Fibroblast of skin of abdomen (primary cell): ENCODE measurements at places on chromosomes 1 and 21.

GRCh38 chr1:114353262-114353661 is 157.7 kb downstream of the TRIM33 start:
- peak; percentile 87 for DNase-seq

DNA sequence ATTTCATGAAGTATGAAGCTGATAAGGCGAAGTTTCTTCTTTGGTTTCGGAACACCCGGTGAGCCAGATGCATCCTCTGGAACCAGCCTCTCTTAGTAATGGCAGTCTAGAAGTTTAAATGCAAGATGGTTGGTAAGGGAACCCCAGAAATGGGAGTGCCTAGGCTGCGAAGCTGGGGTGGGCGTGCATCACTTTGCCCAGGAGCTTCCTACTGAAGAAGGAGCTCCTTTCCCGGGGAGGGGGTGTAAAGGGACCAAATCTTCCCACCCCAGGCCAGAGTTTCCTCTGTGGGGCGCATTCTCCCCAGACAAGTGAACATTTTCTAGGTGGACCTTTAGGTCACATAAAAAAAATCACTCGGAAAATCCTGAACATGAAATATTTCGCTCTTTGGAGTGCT is 4.4 kb downstream of the TFF2 start:
- DNase-seq = no peak

GRCh38 chr1:33088119-33088906 is 7.4 kb downstream of the AZIN2 start:
- no peak for DNase-seq

- no peak for DNase-seq
Measured at GRCh38 chr1:66438501-66438900, 95.5 kb upstream of the SGIP1 start.

GRCh38 chr1:149978547-149979023 is 31.9 kb downstream of the OTUD7B start:
- DNase-seq = peak; percentile 18

DNA sequence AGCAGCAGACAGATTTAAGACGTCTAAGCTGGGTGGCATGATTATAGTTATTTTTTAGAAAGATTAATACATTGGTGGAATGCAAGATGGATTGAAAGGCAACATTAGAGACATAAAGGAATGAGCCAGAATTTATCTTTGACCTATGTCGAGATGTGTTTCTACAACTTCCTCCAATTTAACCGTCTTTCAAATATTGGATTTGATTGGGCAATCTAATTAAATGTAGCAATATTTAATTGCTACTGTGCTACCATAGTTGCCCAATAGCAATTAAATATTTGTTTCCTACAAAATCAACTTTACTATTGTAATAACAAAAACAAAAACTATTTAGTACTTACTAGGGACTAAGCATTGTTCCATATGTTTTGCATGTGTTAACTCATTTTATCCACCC is 30.4 kb upstream of the CYP4A22 start:
- DNase-seq = no peak

GRCh38 chr1:160797861-160798273 is 1.9 kb downstream of the LY9 start:
- DNase-seq = no peak

DNA sequence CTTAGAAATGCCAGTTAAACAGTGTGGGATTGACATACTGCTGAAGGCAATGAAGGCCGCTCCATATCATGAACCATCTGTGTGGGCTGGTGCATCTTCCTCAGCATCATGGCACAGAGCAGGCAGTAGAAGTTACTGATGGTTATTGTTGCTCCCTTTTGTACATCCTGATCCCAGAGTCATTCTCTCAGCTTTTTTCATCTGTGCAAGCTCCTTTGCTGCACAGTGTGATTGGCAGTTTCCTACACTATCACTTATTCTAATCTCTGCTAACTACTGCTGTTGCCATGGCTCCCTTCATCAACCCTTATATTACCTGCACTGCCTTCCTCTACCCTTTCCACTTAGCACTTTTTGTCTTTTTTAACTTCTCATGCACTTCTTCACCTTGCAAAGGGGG is 16.2 kb downstream of the RGS13 start:
- no peak for DNase-seq

- peak; percentile 81 for DNase-seq
Measured at GRCh38 chr21:37700641-37701202, 215.5 kb downstream of the KCNJ6 start.

GRCh38 chr1:29675481-29676263 is 439.4 kb downstream of the PTPRU start:
- no peak for DNase-seq

DNA sequence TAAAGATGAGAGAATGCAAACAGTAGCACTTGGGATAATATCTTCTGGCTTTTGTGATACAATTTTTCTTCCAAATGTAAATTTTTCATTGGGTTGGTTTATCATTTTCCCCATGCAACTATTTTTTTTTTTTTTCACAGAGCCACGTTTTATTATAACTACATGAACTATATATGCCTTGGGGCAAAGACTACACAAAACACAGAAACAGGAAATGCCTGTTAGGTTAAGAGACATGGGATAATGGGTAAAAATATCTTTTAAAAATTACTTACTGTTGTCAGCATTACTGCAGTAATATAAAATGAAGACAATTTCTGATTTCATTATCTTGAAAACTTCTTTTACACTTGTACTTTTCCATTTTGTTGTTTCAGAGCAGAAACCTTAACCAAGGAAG is 74.6 kb downstream of the DISP1 start:
- DNase-seq = no peak

DNA sequence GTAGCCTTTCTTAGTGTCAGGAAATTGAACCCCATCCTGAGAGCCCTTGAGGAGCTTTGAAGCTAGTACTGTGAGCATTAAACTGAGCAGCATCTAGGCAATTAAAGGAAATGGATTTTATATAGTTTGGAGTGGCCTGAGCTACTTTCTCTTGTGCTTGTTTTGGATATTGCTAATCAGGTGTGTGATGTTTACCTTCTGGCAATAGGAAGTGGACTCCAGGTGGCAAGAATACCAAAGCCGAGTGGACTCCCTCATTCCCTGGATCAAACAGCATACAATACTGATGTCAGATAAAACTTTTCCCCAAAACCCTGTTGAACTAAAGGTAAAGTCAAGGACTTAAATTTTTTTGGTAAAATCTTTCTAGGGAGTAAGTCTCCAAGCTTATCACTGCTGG is 79.4 kb downstream of the MACF1 start:
- DNase-seq = no peak

DNA sequence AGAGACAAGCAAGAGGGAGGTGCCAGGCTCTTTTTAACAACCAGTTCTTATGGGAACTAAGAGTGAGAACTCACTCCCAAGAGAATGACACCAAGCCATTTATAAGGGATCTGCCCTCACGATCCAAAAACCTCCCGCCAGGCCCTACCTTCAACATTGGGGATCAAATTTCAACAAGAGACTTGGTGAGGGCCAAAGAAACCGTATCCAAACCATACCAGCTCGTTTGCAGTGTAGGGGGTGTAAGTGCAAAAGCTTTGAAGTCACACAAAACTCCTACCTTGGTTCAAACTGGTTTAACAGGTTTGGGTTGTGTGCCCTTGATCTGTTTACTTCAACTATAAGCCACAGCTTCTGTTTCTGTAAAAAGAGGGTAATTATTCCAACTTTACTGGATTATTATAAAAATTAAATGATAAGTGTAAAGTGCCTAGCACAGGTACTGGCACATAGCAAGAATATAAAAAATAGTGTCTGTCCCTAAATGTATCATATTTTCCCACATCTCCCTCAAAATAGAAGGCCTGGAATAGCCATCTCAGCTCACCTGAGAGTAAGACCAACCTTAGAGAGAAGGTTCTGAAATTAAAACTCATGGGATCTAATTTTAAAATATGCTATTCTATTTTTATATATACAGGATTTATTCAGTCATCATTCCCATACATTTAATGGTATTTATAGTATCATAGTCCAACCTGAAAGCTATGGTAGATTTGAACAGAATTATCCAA is 7.0 kb upstream of the USP25 start:
- DNase-seq = no peak

DNA sequence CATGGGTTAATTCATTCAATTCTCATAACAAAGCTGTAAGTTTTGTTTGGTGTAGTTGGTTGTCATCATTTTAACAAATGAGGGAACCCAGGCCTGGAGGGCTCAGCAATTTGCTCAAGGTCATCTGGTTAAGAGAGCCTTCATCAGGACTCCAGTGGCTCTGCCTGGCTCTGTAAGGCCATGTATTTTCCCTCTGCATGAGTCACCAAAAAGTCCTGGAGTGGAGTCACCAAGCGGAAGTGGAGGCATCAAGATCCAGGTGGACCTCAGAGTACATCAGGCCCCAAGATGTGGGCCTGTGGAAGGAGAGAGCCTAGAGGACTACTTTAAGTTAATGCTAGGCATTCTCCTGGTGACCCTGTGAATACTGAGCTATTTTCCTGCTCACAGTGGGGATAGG is 30.0 kb upstream of the RBM15 start:
- peak; percentile 18 for DNase-seq

GRCh38 chr1:35590476-35591040 is 17.4 kb downstream of the TFAP2E start:
- no peak for DNase-seq

DNA sequence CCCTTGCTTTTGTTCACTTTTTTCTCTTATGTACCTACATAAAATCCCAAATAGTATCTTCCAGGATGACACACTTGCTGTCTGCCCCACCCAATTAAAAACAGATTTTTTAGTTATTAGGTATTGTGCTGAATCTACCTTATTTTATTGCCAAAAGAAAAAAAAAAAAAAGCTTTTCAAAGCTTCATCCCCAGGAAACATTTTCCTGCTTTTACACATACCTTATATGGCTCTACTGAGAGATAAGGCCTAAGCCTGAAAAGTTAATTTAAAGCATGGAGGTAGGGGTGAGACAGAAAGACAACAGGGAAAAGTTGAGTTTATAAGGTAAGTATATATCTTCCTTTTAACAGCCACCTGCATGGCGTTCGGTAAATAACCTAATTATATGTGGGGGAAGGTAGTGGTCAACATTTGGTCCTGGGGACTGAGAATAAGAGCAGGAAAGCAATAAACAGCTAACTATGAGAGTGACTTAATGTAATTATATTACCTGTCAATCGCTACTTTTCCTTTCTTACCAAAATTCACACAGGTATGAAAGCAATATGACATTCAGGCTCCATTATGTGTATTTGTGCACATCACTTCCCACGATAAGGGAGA is 54.6 kb upstream of the BOLA1 start:
- no peak for DNase-seq

DNA sequence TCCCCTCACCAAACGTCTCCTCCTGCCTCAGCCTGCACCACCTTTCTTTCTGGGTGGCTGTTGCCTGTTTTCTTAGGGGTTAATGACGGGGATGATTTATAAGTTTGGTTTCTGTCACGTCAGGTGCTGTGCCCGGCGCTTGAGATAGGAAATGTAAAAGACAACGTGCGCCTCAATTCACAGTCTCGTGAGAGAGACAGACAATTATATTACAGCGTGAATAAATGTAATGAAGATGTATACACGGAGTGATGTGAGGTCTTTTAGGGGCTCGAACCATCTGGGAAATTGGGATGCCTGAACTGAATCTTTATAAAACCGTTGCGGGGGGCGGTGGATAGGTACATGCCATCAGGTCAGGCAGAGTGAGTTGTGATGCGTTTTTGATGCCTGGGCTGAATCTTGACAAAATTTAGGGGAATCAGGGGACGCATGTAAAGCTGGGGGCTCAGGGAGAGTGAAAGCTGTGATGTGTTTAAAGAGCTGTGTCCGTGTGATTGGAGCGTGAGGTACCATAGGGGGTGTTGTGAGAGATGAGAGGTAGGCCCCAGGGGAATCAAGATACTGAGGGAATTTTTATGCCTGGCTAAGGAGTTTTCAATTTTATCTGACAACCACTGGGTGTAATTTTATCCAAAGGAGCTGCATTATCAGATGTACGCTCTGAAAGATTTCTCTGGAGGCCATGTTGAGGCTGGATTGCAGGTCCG is 831 bp downstream of the TIPRL start:
- peak; percentile 18 for DNase-seq

GRCh38 chr1:63731117-63732043 is 42.4 kb upstream of the ROR1 start:
- DNase-seq = peak; percentile 90

DNA sequence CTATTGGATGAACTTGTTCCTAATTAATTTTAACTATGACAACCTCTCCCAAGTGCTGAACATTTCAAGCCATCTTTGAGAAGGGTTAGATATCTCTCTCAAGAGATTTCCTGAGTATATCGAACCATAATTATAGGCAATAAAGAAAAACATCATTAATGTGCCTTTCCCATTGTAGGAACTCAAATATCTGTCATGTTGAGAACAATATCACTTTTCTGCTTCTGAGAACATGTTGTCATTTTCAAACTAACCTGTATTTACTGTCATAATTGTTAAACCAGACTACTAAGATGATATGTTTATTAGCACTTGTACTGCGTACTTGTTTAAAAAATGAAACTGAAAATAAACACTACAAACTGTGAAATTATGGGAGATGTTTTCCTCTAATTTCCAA is 4.3 kb downstream of the EPS15 start:
- DNase-seq = no peak

GRCh38 chr1:153248176-153248879 is 11.2 kb upstream of the LORICRIN start:
- DNase-seq = no peak

DNA sequence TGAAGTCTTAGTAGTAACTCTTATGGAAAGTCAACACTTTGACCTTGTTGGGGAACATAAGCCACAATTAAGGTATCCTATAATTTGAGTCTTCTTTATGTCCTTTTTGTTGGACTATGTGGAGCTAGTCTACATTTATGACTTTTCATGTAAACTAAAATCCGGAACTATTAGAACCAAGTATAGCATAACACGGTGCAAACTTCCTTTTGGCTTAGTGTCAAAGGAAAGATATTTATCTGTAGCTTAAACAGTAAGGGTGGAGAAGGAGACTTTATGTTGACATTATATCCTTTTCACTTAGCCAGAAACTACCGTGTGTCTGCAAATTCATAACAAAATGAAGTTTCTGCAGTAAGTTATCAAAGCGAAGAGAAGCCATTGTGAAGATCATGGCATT is 7.3 kb downstream of the UAP1 start:
- DNase-seq = no peak

GRCh38 chr1:237877631-237878030 is 13.1 kb downstream of the ZP4 start:
- peak; percentile 25 for DNase-seq
